ENCODE measurements at places on chromosomes 5 and 9. TPM values are rescaled to one million over a fixed set of nuclear protein-coding genes. Genes with fewer than 3 reads are reported as not detected.

DNA sequence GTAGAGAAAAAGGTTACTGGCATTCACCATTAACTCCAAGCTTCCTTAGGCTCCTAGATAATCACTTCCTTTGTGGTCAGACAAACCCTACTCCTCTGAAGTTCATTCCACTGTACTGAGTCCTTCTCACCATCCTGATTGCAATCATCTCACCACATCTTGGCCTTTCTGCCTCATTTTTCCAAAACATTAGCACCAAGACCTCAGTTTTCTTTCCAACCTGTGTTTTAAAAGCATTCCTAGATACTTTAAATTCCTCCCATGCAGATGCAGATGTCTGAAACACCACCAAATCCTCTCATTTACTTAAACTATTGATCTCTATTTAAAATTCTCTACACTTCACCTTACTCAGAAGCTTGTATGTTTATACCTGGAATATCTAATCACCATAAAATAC, 961.3 kb upstream of the CTNND2 start:
- DNase-seq: no peak
- no peaks in the 10 kb centered on the region for H3K36me3 ChIP-seq
- H3K27me3 ChIP-seq: no peaks in the 10 kb centered on the region

- no peaks in the 10 kb centered on the region for H3K4me1 ChIP-seq
- H3K4me3 ChIP-seq: no peak overlapping the region
- H3K27ac ChIP-seq: no peak overlapping the region
- no peak for DNase-seq
- H3K36me3 ChIP-seq: no peaks in the 10 kb centered on the region
Observed at GRCh38 chr5:174243904-174244303, 198.4 kb downstream of the NSG2 start.

GRCh38 chr5:11289733-11290132, 528.7 kb upstream of the DAP start:
- DNase-seq: no peak
- no peaks in the 10 kb centered on the region for H3K4me1 ChIP-seq

- H3K36me3 ChIP-seq: no peaks in the 10 kb centered on the region
- no peaks in the 10 kb centered on the region for H3K27me3 ChIP-seq
- no peak for DNase-seq
Observed at GRCh38 chr5:128498844-128499455, 39.1 kb downstream of the FBN2 start.

GRCh38 chr9:93893194-93893593, 62.0 kb downstream of the BARX1 start:
- H3K36me3 ChIP-seq: no peaks in the 10 kb centered on the region
- no peak overlapping the region for H3K4me3 ChIP-seq
- no peaks in the 10 kb centered on the region for H3K4me1 ChIP-seq
- DNase-seq: no peak
- H3K27ac ChIP-seq: no peak overlapping the region
- H3K27me3 ChIP-seq: no peaks in the 10 kb centered on the region

FRMD3 gene
- total RNA-seq: 5.6 TPM

SLC35D2 gene
- total RNA-seq: 24.5 TPM

Data from upper lobe of left lung (tissue), 6 donors.